Activated naive CD8-positive, alpha-beta T cell treated with anti-CD3 and anti-CD28 coated beads for 36 hours (primary cell): ENCODE measurements at places on chromosomes 5 and 9. TPM values are rescaled to one million over a fixed set of nuclear protein-coding genes. Genes with fewer than 3 reads are reported as not detected.

DNA sequence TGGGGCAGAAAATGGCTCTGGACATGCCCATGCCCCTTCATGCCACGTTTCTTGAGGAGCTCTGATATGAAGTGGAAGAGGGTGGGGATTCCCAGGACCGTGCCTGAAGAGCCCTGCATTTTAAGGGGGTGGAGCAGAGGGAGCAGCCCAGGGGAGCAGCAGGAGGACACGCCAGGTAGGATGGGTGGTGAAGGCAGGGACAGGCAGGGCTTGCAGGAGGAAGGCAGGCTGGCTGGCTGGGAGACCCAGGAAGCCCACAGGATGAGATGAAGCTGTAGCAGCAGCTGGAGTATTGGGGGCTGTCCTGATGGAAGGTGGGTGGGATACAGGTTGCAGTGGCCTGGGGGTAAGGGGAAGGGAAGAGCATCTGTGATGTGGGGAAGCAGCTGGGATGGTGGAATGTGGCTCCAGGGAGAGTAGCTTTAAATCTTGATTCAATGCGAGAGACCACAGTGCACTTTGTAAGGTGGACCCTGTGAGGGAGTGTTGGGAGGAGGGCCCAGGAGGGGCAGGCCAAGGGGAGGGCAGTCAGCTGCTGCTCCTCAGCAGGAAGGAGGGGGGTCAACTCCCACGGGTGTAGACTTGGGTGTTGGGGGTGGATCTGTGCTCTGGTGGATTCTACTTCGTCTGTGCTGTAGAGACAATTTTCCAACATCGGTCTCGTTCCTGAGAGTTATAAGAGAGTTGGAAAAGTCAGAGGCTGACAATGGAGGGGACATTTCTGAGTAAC is 242.6 kb upstream of the IRX4 start:
- H3K27me3 ChIP-seq, result peaks cover 30% of the 10 kb centered on the region

DNA sequence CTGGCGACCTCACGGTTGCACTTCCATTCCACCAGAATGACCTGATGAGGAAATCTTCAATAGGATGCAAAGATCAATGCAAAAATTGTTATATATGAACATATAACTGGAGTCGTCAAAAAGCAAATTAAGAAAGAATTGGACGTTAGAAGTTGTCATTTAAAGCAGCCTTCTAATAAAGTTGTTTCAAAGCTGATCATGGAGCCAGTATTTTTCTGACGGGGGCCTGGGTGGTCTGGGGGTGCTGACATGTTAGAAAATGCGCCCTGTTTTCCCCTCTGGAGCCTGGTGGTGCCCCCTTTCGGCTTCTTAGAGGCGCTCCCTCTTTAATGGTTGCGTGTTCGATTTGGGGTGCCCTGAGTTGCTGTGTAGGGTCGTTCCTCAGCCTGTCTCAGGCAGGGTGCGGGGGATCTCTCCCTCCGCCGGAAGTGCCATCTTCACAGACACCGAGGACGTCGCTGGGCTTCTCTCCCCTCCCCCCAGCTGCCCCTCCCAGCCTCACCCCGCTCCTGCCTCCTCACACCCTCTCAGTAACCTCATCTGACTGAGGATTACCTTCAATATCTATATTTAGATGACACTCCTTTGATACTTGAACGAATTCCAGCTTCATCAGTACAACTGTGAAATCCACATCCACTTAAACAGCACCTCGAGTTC is 18.3 kb downstream of the PTGES2 start:
- no peak for DNase-seq
- peaks cover 6% of the 10 kb centered on the region for H3K4me1 ChIP-seq
- no peaks in the 10 kb centered on the region for H3K27me3 ChIP-seq

DNA sequence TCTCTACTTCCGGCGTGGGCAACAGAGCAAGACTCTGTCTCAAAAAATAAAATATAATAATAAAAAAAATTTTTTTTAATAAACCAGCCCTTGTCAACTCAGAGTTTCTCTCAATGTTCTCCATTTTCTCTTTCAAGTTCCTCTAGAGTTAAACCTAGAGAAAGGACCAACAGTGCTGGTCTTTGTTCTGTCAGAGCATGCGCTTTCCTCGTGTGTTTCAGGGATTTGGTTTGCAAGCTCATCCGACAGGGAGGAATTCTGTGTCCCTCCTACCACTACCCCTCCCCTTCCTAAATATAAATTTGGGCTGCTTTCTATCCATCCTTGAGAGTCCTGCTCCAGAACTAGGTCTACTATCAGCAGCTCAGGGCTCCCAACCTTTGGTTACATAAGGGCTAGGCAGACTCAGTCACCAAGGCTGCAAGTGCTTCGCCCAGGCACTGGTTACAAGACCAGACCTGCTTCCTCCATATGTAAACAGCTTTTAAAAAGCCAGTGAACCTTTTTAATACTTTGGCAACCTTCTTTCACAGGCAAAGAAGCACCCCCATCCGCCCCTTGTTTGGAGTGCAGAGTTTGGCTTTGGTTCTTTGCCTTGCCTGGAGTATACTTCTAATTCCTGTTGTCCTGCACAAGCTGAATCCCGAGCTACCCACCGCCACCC is 13.5 kb downstream of the SETX start:
- no peak for DNase-seq
- no peaks in the 10 kb centered on the region for H3K27me3 ChIP-seq
- peaks cover 2% of the 10 kb centered on the region for H3K4me1 ChIP-seq

- no peak overlapping the region for H3K27ac ChIP-seq
- DNase-seq, result no peak
- H3K4me1 ChIP-seq, result no peaks in the 10 kb centered on the region
- no peak overlapping the region for H3K4me3 ChIP-seq
- H3K27me3 ChIP-seq, result no peaks in the 10 kb centered on the region
Measured at GRCh38 chr9:93659837-93660177, 83.4 kb downstream of the PHF2 start.

DNA sequence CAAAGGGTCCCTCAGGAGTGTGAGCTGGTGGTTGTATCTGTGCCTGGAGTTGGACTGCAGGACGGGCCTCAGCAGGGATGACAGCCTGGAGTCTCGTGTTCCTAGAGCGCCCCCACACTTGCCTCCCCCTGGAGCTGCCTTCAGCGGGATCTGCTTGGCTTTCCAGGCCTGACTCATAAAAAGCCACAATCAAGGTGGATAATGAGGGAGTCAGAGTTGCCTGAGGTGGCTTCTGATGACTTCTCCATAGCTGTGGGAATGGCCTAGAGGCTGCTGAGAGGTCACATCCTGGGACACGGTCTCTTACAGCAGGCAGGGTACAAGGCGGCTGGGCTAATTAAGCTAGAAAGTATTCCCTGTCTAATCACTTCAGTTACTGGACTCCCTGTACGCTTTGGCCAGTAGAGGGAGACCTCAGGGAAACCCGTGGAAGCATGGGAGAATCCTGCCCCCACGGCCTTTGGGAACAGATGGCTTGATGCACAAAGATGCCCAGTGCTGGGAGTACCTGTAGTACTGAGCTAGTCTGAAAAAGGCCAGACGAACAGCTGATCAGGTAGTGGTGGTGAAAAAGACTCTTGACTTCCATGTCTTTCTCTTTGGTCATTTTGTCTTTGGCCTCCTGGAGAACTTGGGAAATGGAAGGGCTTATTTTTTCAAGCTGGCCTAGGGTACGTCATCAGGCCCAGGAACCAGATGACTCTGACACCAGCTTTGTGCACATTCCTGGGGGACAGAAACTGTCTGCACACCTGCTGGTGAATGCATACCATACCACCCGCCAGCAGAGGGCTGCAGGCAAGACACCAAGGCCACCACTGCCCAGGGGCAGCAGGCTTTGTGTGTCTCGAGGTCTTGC is 16.1 kb upstream of the FRRS1L start:
- H3K27ac ChIP-seq, result no peak overlapping the region
- H3K4me3 ChIP-seq, result no peak overlapping the region
- peaks cover 2% of the 10 kb centered on the region for H3K36me3 ChIP-seq
- H3K4me1 ChIP-seq, result peaks cover 13% of the 10 kb centered on the region

DNA sequence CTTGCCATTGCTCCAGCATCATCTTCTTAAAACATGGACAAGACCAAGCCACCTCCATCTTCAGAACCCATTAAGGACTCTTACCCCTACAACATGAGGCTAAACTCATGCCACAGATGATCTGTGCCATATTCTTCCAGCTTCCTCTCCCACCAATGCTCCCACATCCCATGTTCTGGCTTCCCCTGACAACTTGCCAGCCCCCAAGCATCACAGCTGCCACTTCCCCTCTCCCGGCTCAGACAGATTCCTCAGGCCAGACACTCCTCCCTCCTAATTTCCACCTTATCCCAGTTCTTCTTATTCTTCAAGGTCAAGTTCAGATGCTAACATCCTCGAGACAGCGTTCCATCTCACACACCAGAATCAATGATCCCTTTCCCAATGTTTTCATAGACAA is 57.8 kb downstream of the ANKH start:
- peaks cover 11% of the 10 kb centered on the region for H3K36me3 ChIP-seq
- no peak overlapping the region for H3K27ac ChIP-seq
- no peak for DNase-seq
- H3K27me3 ChIP-seq, result no peaks in the 10 kb centered on the region

HAVCR2 gene
- 24.6 TPM for total RNA-seq

SLC4A9 gene
- not detected for total RNA-seq

FOXD4L4 gene
- total RNA-seq, result not detected

SOWAHA gene
- 0.06 TPM for total RNA-seq
